Stimulated activated CD4-positive, alpha-beta T cell treated with anti-CD3 and anti-CD28 coated beads, Interleukin-1b, Interleukin-23, amount 100 ng/mL, for 1 hour (primary cell): ENCODE measurements at places on chromosomes 16 and 17.

GRCh38 chr17:77184474-77184873 is 43.7 kb downstream of the SEC14L1 start:
- DNase-seq = no peak

DNA sequence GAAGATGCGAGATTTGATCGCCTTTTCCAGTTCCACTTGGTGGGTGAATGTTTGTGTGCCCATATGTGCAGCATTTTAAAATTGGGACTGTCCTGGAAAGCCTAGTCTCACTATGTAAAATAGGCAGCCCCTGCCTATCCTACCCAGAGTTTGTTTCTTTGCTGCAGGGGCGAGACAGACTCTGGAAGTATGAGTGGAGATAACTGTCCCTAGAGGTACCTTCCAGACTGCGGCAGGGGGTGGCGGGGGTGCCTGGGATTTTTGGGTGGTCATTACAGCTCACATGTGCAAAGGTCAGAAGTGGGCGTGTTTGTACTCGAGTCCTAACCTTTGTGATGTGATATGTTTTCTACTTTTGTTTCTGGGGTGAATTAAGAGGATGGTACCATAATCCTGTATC is 36.6 kb downstream of the MPRIP start:
- DNase-seq = no peak

- no peak for DNase-seq
Observed at GRCh38 chr17:14777291-14777690, 476.4 kb downstream of the HS3ST3B1 start.

- DNase-seq = no peak
Observed at GRCh38 chr16:4556112-4556511, at the start of gene C16orf96. TSS of gene C16orf96 (plus strand) at chr16:4556340. CDS start at chr16:4556490, 150 bp downstream.

DNA sequence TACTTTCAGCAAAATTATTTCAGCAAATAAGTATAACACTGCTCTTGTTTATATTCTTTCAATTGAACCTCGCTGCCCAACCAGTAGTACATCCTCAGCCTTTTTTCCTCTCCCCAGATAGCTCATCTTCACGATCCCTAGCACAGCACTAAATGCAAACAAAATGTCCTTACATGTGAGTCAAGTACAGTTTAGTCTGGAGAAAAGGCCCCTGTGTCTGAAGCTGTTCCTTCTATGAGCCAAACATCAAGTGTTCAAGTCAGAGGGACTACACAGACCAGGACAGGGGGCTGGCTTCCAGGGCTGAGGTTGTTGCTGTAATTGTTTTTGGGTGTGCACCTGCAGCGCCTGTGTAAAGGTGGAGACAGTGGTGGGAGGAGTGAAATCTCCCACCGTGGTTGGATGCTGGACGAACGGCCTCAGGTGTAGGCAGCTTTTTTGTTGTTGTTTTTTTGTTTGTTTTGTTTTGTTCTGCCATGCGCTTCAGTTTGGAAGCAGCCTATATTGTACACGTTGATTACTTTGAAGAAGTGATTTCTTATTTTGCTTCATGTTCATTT is 147.1 kb downstream of the PRKCA start:
- no peak for DNase-seq

DNA sequence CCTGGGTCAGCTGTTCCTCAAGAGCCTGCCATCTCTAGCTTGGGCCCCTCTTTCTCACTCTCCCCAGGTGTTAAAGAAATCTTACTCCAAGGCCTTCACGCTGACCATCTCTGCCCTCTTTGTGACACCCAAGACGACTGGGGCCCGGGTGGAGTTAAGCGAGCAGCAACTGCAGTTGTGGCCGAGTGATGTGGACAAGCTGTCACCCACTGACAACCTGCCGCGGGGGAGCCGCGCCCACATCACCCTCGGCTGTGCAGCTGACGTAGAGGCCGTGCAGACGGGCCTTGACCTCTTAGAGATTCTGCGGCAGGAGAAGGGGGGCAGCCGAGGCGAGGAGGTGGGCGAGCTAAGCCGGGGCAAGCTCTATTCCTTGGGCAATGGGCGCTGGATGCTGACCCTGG is 6.8 kb downstream of the CNP start:
- DNase-seq = no peak

- no peak for DNase-seq
Observed at GRCh38 chr16:47979616-47980182, 176.1 kb downstream of the ABCC12 start.

GRCh38 chr17:37147301-37147812 is 198.6 kb downstream of the AATF start:
- no peak for DNase-seq

DNA sequence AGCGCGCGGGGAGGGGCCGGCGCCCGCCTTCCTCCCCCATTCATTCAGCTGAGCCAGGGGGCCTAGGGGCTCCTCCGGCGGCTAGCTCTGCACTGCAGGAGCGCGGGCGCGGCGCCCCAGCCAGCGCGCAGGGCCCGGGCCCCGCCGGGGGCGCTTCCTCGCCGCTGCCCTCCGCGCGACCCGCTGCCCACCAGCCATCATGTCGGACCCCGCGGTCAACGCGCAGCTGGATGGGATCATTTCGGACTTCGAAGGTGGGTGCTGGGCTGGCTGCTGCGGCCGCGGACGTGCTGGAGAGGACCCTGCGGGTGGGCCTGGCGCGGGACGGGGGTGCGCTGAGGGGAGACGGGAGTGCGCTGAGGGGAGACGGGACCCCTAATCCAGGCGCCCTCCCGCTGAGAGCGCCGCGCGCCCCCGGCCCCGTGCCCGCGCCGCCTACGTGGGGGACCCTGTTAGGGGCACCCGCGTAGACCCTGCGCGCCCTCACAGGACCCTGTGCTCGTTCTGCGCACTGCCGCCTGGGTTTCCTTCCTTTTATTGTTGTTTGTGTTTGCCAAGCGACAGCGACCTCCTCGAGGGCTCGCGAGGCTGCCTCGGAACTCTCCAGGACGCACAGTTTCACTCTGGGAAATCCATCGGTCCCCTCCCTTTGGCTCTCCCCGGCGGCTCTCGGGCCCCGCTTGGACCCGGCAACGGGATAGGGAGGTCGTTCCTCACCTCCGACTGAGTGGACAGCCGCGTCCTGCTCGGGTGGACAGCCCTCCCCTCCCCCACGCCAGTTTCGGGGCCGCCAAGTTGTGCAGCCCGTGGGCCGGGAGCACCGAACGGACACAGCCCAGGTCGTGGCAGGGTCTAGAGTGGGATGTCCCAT is 232.8 kb downstream of the SEC14L1 start:
- no peak for DNase-seq

DNA sequence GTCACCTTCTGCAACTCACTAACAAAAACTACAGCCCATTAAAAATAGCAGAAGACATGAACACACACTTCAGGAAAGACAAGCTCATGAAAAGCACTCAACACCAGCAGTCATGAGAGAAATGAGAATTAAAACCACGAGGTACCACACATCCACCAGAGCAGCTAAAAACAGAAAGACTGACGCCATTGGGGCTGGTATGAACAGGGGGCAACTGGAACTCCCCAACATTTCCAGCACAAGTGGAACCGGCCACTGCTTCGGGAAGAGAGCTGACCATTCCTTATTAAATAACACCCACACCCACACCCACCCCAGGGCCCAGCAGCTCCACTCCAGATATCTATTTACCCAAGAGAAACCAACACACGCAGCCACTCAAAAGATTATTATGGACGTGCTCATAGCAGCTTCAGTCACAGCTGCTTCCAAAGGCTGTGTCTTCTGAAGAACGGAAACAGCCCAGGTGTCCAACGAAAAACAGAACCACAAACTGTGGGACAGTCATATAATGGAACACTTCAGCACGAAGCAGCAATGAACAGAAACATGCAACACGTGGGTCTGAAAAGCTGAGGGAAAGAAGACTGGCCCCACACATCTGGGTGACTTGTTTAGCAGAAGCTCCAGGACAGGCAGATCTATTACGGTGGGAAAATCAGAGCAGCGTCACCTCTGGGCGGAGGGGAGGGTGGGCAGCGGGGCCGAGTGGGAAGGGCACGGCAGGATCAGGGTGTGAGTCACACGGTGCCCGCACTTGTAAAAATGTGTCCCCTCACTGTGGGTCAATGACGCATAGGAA is 41.1 kb downstream of the KLHDC4 start:
- no peak for DNase-seq

- DNase-seq = no peak
Observed at GRCh38 chr16:73080931-73081330, 33.0 kb upstream of the ZFHX3 start.

DNA sequence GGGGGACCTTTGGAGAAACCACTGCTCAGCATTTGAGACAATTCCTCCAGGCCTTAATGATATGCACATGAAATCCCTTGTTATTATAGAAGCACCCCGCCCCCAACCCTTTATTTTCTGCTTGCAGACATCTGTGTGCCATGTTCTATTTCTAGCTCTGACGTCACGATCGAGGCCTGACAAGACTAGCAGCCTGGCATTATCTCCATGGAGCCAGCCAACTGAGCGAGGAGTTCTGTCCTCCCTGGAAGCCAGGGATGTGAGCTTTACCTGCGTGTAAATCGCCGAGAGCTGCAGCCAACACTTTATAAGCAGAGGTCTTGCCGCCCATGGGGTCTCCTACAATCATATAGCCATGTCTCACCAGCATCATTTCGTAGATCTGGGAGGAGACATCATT is 116.9 kb downstream of the DNAH3 start:
- no peak for DNase-seq

- DNase-seq = no peak
Observed at GRCh38 chr17:7897773-7898172, 9.2 kb downstream of the CHD3 start.

- no peak for DNase-seq
Observed at GRCh38 chr17:67982686-67983382, 13.4 kb downstream of the C17orf58 start.

- no peak for DNase-seq
Observed at GRCh38 chr16:4826980-4827379, 20.1 kb downstream of the GLYR1 start.

- DNase-seq = no peak
Observed at GRCh38 chr16:56120447-56121155, 70.7 kb upstream of the GNAO1 start.

DNA sequence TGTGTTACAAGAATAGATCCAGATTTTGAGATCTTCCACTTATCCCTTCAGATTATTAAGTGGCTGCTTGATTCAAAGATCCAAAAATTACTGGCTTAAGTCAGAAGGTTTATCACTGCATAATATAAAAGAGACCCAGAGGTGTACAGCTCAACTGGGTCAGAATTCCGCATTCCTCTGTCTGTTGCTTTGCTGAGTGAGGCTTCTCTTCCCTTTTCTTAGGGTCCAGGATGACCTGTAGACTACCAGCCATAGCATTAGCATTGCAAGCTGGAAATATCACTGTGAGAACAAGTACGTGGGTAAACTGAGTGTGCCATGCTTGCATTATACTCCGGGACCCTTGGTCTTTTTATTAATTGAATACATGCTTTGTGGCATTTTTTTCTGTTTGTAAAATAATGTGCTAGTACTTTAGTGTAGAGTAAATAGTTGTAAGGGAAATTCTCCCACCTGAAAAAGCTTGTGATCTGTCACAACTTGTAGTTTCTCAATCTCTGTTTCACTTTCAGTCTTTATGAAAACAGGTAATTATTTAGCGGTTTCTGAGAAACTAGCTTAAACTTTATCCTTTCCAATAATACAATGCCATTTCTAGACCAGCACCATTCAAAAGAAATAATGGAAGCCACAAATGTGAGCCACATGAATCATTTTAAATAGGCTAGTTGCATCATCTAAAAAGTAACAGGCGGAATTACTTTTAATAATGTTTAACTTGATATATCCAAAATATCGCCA is 61.6 kb downstream of the TNRC6C start:
- no peak for DNase-seq

GRCh38 chr17:67021743-67022450 is 22.5 kb upstream of the CACNG1 start:
- DNase-seq = no peak

- no peak for DNase-seq
Observed at GRCh38 chr16:54938212-54939028, 7.8 kb downstream of the IRX5 start.

DNA sequence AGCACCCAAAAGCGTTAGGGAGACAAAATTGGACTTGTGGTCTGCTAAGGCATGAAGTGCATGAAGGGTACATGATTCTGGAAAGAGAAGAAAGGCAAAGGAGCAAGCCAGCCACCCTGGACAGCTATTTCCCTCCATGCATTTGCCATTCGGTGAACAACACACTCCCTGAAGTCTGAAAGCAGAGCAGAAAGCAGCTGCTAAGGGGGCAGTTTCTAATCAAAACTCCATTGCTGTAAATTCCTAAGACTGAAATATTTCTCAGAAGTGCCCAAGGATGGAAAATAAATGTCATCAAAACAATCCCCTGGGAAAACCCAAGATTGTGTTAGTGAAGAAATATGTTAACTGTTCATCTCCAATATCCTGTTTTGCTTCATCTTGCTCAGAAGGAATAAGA is 44.3 kb downstream of the PMP22 start:
- DNase-seq = no peak

DNA sequence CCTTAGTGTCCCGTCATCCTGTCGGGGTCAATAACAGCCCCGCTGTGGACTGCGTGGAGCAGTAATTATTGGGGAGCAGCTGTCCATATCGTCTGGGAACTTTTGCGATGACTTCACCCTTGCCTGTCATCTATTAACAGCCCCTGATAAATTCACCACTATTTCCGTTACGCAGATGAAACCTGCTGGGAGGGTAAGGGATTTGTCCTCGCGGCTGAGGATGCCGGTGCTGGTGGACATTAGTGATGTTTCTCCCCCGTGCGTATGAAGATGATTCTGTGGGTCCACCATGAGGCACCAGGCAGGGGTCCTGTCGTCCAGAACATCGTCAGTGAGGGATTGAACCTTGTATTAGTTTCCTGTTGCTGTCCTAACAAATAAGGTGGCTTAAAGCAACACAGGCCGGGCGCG is 1.0 kb downstream of the FLYWCH2 start:
- no peak for DNase-seq

GRCh38 chr16:14109077-14109775 is 38.1 kb downstream of the MRTFB start:
- DNase-seq = no peak

- no peak for DNase-seq
Observed at GRCh38 chr16:11349599-11350276, 4.5 kb downstream of the RMI2 start.

DNA sequence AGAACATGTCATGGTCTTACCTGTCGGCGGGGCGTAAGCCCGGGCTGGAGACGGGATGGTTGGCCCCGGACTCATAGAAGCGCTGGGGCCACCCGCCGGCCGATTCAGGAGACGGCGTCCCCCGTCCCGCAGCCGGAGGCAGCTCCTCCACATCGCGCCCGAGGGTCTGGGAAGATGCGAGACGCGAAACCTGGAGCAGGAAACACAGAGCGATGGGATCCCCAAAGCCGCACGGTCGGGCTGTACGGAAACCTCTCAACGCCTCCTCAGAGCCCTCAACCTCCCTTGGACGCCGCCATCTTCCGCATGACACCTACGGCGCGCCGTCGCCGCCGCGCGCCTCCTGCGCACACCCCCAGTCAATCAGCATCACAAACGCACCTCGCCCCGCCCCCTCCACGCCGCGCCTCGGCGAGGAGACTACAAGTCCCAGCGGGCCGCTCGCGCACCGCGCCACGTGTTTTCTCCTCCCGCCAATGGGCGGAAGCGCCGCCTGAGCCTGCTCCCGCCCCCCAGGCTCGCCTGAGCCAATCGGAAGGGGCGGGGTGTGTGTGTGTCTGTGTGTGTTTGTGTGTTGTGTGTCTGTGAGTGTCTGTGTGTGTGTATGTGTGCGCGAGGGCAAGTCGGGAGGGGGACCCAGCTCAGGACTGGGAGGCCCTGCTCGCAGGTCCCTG is at the start of the genes ATPAF2 and GID4:
Gene ATPAF2 (minus strand): TSS at position 308 of the 674 bp plus-strand sequence. CDS start 155 bp downstream, at position 153.
Gene GID4 (plus strand): TSS at position 548 of the 674 bp plus-strand sequence. CDS start 57 bp downstream, at position 605.
- peak; percentile 98 for DNase-seq
